ENCODE measurements at places on chromosomes 3 and 15. TPM values are rescaled to one million over a fixed set of nuclear protein-coding genes. Genes with fewer than 3 reads are reported as not detected.

The EPHB1 gene
- total RNA-seq = 0.08 TPM

The CRYBG3 gene
- total RNA-seq = 5.5 TPM

The MYO5C gene
- 0.46 TPM for total RNA-seq

The KBTBD12 gene
- not detected for total RNA-seq

The GREM1 gene
- 0.39 TPM for total RNA-seq

The GRM2 gene
- 0.08 TPM for total RNA-seq

The ETFA gene
- 118 TPM for total RNA-seq

The CCR8 gene
- not detected for total RNA-seq

The IFRD2 gene
- total RNA-seq = 183 TPM

The CHRM5 gene
- not detected for total RNA-seq

The ISLR gene
- total RNA-seq = 0.08 TPM

The SERPINI2 gene
- not detected for total RNA-seq

The GXYLT2 gene
- 3.3 TPM for total RNA-seq

The CD200 gene
- not detected for total RNA-seq

The GNAT1 gene
- total RNA-seq = not detected

The ROPN1B gene
- total RNA-seq = not detected

The SLC28A2 gene
- total RNA-seq = not detected

The CFAP100 gene
- not detected for total RNA-seq

The ERICH6 gene
- not detected for total RNA-seq

The TNFAIP8L3 gene
- total RNA-seq = 1.1 TPM

The PPP2R3A gene
- total RNA-seq = 10.5 TPM

The MKRN2OS gene
- 1.1 TPM for total RNA-seq

The CYP8B1 gene
- not detected for total RNA-seq

The SERINC4 gene
- total RNA-seq = not detected

The SIDT1 gene
- 0.04 TPM for total RNA-seq

The TPRA1 gene
- 38.4 TPM for total RNA-seq

The FSTL1 gene
- total RNA-seq = 102 TPM

The ROBO2 gene
- total RNA-seq = under 0.01 TPM

The STAC gene
- 4.9 TPM for total RNA-seq

The CGNL1 gene
- total RNA-seq = under 0.01 TPM

The AP3S2 gene
- total RNA-seq = 36.7 TPM

The LMCD1 gene
- total RNA-seq = 7.3 TPM

The C3orf20 gene
- not detected for total RNA-seq

The ACP3 gene
- total RNA-seq = 0.16 TPM

The RARRES1 gene
- total RNA-seq = not detected

The SKOR1 gene
- not detected for total RNA-seq

The HGD gene
- total RNA-seq = not detected

The DAZL gene
- not detected for total RNA-seq

The NAALADL2 gene
- 0.23 TPM for total RNA-seq

The IQCF5 gene
- not detected for total RNA-seq

The ZMYND10 gene
- total RNA-seq = 0.11 TPM

The GP9 gene
- total RNA-seq = not detected

The CEP19 gene
- 2.7 TPM for total RNA-seq

The NBEAL2 gene
- 18.3 TPM for total RNA-seq

The DET1 gene
- total RNA-seq = 0.72 TPM

The ZDHHC23 gene
- 0.87 TPM for total RNA-seq

The PPP1R14D gene
- total RNA-seq = not detected

The RETNLB gene
- not detected for total RNA-seq

The FBXO40 gene
- not detected for total RNA-seq

The SPTSSB gene
- total RNA-seq = 0.23 TPM

The SH2D7 gene
- not detected for total RNA-seq

All from hair follicular keratinocyte (primary cell).